ENCODE measurements at places on chromosomes 5 and 9. TPM values are rescaled to one million over a fixed set of nuclear protein-coding genes. Genes with fewer than 3 reads are reported as not detected.

DNA sequence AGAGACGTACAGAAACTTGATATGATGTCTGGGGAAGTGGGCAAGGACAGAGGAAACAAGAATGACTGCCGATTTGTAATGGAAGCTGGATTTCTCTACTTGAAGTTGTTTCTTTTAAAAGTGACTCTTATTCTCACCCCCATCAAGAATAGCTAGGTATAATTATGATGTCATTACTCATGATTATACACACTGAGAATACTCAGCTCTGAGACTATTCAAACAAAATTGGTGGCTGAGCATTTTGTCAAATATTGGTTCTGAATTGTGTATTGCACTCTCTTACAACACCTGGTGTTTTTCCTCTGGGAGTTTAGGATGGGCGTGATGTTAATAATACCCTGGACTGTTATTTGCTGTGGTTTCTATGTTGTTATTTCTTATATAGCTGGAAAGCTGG lies 46.3 kb downstream of the MAST4 start:
- no peak for DNase-seq

DNA sequence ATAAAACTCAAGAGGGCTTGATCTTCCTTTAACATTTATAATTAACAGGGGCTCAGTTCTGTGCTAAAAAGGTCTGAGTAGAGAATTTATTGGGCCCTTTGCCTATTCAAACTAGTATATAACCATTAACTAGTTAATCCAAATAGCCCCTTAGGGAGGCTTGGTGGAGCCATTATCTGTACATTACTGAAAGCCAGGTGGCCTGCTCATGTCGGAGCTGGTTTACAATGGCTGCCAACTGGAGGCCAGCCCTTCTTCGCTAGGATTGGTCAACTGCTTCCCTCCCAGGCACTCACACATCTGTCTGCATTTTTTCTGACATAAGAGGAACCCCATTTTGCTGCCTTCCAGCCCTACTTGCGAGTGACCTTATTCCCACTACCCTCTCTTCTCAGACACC lies 30.4 kb upstream of the NDFIP1 start:
- no peak for DNase-seq

DNA sequence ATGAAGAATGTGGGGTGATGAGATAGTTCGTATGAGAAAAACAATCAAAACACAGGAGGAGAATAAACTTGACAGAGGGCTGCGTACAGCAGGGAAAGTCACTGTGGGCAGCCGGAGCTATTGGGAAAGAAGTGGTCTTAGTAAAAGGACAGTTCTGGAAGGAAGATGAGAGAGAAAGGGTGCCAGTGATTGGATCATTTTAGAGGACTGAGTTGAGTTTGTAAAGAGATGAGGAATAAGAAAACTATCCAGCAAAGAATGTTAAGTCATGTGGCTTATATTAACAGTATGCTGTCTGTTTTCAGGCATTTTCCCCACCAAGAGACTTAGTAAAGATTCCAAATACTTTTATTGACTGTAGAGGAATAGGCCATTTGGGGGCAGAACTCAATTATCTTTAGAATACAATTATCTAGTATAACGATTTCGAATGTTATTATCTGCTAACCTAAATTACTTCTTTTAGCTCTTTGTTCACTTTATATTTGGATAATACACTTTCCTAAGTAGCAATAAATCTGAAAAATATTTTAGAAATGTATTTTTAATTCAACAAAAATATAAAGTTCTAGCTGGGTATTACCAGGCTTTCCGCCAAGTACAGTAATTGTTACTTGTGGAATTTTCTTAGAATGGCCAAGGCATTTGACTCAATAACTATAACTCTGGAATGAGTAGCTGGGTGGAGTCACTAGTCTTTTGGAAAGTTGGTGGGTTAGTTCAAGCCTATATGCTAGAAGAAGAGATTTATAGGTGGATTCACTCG lies 15.5 kb upstream of the LOX start:
- no peak for DNase-seq

DNA sequence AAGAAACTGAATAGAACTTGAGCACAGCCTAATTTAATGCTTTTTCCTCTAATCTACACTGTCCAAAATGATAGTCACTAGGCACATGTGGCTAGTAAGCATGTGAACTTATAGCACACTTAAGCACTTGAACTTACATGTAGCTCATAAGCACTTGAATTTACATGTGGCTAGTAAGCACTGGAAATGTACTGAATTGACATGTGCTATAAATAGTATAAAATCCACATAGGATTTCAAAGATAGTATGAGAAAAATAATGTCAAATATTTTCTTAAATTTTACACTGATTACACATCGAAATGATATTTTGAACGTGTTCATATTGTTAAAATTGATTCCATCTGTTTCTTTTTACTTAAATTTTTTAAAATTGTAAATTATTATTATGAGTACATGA lies 167.3 kb downstream of the CARTPT start:
- no peak for DNase-seq

DNA sequence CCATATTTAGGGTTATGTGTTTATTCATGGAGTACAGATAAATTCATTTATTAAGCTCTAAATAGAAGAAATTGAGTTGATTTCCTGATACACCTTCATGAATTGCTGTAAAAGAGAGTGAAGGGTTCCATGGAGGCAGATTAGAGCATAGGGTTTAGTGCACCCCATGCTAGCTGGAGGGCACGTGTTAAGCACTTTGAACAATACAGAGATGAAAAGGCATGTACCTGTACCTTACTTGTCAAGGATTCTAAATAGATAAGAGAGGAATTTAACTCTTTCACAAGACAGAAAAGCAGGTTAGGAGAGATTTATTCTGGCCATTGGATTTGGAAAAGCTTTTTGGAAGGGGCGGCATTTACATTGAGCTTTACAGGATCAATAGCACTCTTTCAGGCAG lies 23.3 kb downstream of the TNFAIP8 start:
- DNase-seq = no peak

DNA sequence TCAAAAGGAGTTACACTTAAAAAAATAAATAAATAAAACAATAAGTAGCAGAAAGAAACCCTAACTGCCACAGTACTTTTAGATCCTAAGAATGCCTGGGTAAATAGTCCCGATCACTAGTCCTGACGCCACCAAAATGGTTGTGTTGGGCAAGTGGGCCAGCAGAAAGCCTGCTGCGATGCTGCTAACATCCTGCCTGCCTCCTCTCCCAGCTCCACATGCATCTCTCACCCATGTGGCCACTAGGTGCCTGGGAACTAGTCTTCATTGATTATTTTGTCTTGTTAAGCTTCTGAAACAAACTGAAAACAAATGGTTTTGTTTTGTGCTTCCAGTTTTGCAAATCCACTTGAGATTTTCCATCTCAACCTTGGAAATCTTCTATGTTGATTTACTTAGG lies 54.4 kb upstream of the TRAF1 start:
- no peak for DNase-seq

DNA sequence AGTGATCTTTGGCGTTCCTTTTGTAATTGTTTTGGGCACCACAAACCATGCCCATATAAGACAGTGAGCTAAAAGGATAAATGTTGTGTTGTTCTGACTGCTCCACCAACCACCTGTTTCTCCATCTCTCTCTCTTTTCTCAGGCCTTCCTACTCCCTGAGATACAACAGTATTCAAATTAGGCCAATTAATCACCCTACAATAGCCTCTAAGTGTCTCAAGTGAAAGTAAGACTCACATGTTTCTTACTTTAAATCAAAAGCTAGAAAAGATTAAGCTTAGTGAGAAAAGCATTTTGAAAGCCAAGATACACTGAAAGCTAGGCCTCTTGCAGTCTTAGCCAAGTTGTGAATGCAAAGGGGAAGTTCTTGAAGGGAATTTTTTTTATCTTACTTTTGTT lies 268.8 kb upstream of the NREP start:
- DNase-seq = no peak

- DNase-seq = no peak
Measured at GRCh38 chr5:93674138-93674537, 67.3 kb downstream of the POU5F2 start.

DNA sequence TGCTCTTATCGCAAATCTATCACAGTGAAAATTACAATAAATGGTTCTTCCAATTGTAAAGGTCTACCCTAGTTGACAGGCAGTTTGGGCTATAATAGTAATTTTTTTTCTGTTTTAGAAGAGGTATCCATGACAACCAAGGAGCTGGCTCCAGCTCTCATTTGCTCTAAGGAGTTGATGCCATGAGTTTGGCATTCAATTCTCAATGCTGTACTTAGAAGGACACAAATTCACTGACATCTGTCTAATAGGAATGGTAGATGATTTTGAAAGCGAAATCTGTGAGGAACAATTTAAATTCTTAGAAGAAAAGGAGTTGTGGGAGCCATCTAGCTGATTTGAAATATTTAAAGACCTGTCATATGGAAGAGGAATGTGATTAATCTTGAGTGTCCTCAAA lies 203.6 kb upstream of the DAB2 start:
- DNase-seq = no peak

GRCh38 chr5:91532281-91532680 lies 149.2 kb upstream of the ARRDC3 start:
- DNase-seq = no peak

GRCh38 chr5:99607124-99607523 lies 678.3 kb upstream of the CHD1 start:
- DNase-seq = no peak

GRCh38 chr9:89036383-89036782 lies 45.1 kb downstream of the S1PR3 start:
- DNase-seq = no peak

DNA sequence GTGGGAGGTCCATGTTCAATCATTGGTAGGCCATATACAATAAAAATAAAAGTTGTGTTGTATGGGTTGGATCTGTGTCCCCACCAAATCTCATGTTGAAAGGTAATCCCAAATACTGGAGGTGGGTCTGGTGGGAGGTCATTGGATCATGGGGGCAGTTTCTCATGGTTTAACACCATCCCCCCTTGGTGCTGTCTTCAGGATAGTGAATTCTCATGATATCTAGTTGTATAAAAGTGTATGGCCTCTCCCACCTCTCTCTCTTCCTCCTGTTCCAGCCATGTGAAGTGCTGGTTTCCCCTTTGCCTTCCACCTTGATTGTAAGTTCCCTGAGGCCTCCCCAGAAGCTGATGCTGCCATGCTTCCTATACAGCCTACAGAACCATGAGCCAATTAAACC lies 15.1 kb downstream of the SPATA9 start:
- DNase-seq = no peak

GRCh38 chr5:109693535-109694400 lies 4.0 kb downstream of the MAN2A1 start:
- no peak for DNase-seq

Gene MACIR
- total RNA-seq = 1.6 TPM

Gene FOXD4L3
- total RNA-seq = not detected

Gene GZMA
- 5.0 TPM for total RNA-seq

Gene SPINK7
- not detected for total RNA-seq

Gene SLC35D2
- total RNA-seq = 14.7 TPM

Gene LCN15
- not detected for total RNA-seq

Gene IFNA2
- total RNA-seq = not detected

Gene ENTPD8
- not detected for total RNA-seq

Gene GDNF
- total RNA-seq = not detected

Gene GMCL2
- not detected for total RNA-seq

Gene IRF1
- total RNA-seq = 1,212 TPM

Gene TAF11L8
- total RNA-seq = not detected

Gene PITX1
- total RNA-seq = not detected
